ENCODE measurements at places on chromosomes 4 and X. TPM values are rescaled to one million over a fixed set of nuclear protein-coding genes. Genes with fewer than 3 reads are reported as not detected.

DNA sequence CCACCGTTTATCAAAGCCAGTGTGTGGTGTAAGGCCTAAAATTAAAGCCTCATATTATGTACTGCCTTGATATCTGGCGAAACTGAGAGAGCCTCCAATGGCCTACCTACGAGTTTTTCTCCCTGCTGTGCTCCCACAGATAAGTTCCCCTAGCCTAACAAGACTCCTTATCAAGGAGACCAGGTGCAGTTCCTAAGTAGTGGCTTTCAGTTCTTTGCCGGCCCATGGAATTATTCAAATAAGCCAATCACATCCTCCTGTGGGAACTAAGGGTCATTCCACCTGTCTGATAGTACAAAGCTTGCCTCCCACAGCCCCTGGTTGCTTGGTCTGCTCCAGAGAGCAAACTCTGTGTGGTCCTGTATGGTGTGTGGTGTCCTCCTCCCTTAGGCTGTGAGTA is 99.8 kb upstream of the TEX13C start:
- no peak for DNase-seq

- DNase-seq: no peak
These were observed 4.3 kb upstream of the SPON2 start for GRCh38 chr4:1176398-1177273.

GRCh38 chr4:42519803-42520417 is 122.6 kb downstream of the SHISA3 start:
- peak; percentile 49 for DNase-seq

GRCh38 chr4:40314951-40315350 is 20.2 kb upstream of the CHRNA9 start:
- DNase-seq: no peak

DNA sequence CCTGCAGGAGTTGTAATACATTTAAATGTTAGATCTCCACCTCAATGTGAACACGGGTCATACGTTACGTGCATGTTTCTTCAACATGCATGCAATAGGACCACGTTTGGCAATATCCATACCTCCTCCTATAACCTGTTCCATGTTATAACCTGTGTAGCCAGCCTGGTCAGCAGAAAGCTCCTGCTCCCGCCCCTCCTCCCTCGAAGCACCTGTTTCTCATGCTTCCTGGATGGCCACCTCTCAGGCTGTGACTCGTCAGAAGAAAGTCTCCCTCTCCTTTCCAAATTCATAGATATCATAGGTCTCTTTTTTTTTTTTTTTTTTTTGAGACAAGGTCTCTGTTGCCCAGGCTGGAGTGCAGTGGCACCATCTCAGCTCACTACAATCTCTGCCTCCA is 96.5 kb downstream of the HMX1 start:
- no peak for DNase-seq

GRCh38 chr4:118948545-118949144 is 60.0 kb downstream of the SYNPO2 start:
- DNase-seq: no peak

- DNase-seq: no peak
These were observed 20.5 kb upstream of the FAM193A start for GRCh38 chr4:2515830-2516550.

DNA sequence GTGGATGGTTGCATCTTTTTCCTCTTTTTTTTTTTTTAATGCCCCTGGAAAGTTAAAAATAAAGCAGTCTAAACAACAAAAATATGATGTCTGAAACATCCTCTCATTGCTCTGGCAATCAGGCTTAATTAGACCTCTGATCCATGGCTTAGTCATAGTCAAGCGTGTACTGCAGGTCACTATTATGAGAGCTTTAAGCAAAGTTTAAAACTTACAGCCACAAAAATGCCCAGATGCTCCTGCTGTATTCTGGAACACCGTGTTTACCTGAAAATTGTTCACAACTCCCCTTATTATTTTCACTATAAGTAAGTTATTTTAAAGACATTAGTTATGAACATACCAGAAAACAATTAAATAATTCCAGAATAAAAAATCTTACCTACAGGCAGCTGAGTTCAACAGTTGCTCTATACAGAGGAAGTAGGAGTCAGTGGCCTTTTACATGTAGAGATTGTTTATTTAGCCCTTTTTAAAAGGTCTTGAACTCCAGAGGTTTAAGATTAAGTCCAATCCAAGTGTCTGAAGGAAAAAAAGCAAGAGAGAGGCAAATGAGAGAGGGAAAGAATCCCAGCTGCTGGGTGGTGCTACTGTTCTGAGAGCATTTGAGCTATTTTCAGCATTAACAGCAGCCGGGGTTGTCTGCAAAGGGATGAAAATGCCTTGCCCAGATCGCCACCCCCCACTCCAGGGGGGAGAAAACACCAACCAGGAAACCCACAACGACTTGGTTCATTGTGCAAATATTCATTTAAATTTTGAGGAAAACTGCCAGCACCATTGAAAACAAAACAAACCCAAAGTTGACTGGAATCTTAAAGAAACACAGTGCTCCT is 36.9 kb downstream of the SORBS2 start:
- no peak for DNase-seq

GRCh38 chr4:14539246-14539645 is 463.0 kb upstream of the CPEB2 start:
- DNase-seq: no peak

- DNase-seq: no peak
These were observed 658 bp downstream of the KDM6A start for GRCh38 chrX:44873415-44874276.

GRCh38 chrX:43899878-43900815 is 17.9 kb upstream of the MAOB start:
- DNase-seq: no peak

DNA sequence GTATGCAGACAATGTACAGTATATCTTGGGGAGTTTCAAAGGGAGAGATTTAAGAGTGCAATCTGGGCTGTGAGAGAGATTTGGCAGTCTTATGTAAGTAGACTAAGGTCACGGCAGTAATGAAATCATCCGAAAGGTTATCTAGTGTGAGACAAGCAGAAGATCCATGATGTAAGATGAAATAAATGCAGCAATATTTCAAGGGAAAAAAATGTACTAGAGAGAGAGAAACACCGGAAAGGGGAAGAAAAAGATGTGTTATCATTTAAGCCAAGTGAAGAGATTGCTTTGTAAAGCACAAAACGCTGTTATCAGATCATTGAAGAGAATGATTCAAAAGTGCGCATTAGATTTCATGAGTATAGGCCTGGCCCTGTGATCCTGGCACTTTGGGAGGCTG is 88.4 kb upstream of the GUCY1A1 start:
- DNase-seq: no peak

GRCh38 chr4:68466751-68467150 is 19.5 kb downstream of the TMPRSS11E start:
- DNase-seq: no peak

DNA sequence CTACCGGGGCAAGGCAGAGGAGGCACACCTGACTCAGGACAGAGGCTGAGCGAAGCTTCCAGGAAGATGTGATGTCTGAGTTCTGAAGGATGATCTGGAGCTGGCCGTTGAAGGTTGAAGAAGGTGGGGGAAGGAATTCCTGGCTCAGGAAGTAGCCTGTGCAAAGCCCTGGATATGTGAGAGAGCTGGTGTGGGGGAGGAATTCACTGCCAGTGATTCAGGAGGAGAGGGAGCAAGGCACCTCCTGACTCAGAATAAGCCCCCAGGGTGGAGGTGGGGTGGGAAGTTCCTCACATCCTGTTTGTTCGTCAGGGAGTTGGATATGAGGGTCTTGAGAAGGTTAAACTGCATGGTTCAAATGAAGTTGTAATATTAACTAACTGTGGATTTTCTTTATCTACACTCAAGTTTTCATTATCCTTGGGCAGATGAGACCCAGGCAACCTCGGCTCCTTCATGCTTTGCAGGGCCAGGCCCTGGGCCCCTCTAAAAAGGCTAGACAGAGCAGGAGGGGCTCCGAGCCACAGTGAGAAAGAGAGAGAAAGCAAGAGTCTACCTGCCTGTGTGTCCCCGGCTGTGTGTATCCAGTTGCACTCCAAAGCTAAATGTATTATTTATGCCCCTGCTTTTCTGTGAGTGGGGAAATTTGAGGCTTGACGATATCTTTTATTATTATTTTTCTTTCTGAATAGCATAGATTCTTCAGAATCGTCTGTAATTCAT is 7.1 kb downstream of the NHSL2 start:
- no peak for DNase-seq

DNA sequence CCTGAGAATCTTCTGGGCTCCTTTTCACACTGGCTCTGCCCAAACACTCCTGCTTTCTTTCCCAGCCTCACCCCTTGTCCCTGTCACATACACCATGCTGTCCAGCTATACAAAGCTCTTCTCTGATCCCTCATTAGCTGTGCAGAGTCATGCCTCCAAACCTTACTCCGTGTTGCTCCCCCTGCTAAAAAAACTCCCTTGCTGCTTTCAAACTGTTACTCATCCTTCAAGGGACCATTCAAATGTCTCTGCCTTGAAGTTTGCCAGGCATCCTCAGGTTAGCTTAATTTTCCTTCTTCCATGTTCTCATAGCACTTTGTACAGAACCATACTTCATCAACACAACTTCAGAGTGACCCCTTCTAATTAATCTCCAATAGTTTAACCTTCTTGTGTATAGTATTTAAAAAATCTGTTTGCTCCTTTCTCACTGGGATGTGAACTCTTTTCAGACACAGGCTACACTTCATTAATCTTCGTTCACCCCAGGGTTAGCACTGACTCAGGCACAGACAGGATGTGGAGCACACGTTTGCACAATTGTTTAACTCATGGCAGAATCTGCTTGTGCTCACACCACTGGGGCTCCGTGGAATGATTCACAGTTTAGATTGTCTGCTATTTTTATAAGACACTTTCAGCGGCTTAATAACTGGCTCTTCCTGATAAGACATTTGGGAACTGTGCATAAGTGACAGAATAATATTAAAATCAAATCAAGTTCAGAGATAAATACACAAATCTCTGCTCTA is 21.4 kb upstream of the SEL1L3 start:
- no peak for DNase-seq

DNA sequence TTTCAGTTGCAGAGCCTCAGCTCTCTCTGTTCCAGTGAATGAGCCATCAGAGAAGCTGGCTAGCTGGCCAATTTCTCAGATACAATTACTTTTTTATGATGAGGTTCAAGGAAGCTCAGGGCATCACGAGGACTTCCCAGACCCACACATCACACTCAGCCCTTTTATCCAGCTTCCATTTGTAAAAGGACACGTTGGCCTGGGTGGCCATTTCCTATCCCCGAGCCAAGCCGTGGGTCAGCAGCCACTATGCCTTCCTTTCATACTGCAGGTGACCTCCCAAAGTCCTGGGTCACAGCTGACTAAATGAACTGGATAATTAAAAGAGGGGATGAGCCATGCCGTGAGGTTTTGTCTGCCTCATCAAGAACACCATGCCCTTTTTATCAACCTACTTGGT is 236.9 kb upstream of the PPARGC1A start:
- no peak for DNase-seq

- no peak for DNase-seq
These were observed 44.5 kb downstream of the CYTL1 start for GRCh38 chr4:4974727-4975126.

DNA sequence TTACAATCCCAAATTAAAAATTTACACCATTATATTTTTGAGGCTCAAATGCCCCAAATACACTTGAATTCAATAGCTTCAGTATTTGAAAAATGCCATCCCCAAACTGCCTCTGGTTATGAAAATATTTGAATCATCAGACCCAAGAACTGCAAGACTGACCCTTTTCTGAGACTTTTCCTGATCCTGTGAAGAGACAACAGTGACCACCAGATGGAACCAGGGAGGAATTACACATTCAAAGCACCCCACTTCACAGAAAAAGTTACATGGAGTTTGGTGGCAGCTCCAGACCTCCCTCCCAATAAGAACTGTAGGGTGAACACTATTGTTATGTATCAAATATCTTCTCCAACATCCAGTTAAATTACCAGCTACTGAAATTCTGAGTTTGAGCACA is 44.0 kb upstream of the SCD5 start:
- no peak for DNase-seq

GRCh38 chr4:181745933-181746625 is 497.1 kb upstream of the TENM3 start:
- DNase-seq: no peak

DNA sequence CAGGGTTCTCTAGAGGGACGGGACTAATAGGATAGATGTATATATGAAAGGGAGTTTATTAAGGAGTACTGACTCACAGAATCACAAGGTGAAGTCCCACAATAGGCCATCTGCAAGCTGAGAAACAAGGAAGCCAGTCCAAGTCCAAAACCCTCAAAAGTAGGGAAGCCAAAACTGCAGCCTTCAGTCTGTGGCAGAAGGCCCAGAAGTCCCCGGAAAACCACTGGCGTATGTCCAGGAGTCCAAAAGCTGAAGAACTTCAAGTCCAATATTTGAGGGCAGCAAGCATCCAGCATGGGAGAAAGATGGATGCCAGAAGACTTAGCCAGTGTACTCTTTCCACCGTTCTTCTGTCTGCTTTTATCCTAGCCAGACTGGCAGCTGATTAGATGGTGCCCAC is 227.2 kb downstream of the KCTD8 start:
- DNase-seq: no peak

- no peak for DNase-seq
These were observed 106.8 kb downstream of the CLNK start for GRCh38 chr4:10577508-10578426.

GRCh38 chr4:5416637-5417036 is 291.7 kb downstream of the EVC2 start:
- DNase-seq: no peak

- DNase-seq: no peak
These were observed at the start of gene AFF2 for GRCh38 chrX:148500423-148501385. Gene AFF2, plus strand, starts transcription at chrX:148500617. Its CDS starts 481 bp downstream, at chrX:148501098.

DNA sequence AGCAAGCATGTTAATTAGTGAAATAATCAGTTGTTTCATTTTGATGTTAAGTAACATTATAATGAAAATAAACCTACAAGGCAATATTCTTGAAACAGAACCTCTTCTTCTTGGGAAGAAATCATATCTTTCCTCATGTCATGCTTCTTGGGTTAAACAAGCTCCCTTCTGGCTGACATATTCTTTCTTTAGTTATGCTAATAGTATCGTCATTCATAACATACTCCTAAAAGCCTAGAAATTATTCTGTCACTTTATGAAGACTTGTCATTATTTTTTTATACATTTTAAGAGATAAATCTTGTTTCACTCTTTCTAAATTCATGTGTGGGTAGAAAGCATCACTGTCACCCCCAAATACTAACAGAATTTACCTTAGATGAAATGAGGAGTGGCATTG is 1047.0 kb upstream of the GRID2 start:
- no peak for DNase-seq

Gene POLA1
- polyA plus RNA-seq: 18.9 TPM

Gene P2RY8
- polyA plus RNA-seq: 0.95 TPM

Gene RS1
- 0.14 TPM for polyA plus RNA-seq

Gene MAGEA9B
- not detected for polyA plus RNA-seq

Gene CT83
- polyA plus RNA-seq: not detected

Gene FAM9C
- polyA plus RNA-seq: 0.17 TPM

Gene SCML2
- 11.2 TPM for polyA plus RNA-seq

Gene AFP
- 1,323 TPM for polyA plus RNA-seq

Gene CT45A2
- polyA plus RNA-seq: not detected

All from renal cortex interstitium (tissue), 15 donors.